NCI-H1694 (cell line): ENCODE measurements at places on chromosomes 6 and 20.
A peak's percentile ranks its signal among the peaks of the same experiment; 100 is the strongest.

DNA sequence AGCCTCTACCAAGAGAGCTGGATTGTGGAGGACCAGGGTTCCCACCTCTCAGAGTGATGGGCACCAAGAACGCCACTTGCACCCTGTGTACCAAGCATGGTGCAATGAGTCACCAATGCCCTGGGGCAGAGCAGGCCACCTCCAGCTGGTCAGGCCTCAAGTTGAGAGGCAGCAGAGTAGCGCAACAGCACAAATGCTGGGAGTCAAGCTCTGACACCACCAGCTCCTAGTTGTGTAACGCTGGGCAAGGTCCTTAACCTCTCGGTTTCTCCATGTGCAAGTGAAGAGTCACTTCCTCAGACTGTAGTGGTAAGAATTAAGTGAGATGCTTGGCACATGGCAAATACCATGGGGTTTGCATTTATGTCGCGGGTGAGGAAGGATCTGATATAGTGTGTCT lies 25.6 kb downstream of the GFOD1 start:
- no peak for DNase-seq

DNA sequence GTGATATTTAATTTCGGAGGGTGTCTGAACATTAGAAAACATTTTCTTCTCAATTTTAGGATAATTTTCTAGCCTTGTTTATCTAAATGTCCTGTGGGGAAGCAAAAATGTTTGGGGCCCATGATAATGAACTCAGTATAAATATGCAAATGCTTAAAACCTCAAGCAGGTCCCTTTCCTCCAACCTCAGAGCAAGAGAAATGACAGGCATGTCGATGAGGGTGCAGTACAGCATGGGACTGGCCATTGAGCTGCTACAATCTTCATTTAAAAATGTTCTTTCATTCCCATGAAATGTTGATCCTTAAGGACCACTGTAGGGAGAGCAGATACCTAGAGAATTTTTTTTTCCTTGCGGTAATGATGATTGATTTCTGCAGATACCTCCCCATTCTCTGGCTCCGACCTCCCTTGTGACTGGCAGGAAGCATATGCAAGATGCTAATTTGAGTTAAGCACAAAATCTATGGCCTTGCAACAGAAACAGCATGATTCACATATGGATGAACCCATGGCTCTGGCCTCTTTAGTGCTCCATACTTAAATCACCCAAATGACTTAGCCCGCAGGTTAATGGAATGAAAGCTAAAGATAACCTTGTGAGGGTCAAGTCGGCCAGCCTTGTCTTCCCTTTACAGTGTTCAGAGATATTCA lies 243.3 kb downstream of the SOX4 start:
- DNase-seq: no peak

GRCh38 chr6:15593798-15594197 lies 69.0 kb downstream of the DTNBP1 start:
- DNase-seq: peak; percentile 5

DNA sequence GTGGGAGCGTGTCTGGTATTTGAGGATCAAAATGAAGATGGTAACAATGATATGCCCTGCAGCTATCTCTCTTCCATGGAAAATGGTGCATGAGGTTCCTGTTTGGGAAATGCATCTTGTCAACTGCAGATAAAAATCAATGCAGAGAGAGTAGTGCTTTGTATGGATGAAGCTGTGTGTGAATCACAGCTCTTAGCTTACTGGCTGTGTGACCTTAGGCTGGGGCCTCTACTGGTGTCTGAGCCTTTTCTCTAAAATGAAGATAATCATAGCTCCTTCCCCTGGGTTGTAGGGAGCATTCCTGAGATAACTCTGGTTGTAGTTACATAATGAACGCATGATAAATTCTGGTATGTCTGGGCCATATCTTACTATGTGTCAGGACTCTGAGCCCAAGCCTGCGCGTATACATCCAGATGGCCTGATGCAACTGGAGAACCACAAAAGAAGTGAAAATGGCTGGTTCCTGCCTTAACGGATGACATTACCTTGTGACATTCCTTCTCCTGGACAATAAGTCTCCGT lies 19.6 kb downstream of the ANGPT4 start:
- DNase-seq: no peak

DNA sequence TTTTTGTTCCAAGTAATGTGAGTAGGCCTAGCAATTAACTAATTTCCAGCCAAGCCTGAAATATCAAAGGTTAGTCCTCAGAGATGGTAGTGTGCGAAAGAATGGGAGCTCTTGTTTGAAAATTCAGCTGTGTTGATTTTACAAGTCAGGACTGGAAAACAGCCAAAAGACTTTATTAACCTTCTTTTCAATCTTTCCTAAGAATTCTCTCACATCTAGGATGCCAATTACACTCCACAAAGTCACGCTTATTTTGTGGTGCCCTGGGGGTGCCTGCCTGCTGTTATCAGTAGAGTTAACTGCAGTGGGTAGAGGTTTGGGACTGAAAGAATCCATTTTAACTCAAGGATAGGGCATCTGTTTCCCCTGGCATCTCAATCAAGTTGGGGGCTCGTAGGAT lies 30.7 kb upstream of the MAP3K4 start:
- no peak for DNase-seq

- no peak for DNase-seq
Observed at GRCh38 chr6:100463630-100464161, 1.0 kb downstream of the SIM1 start.

DNA sequence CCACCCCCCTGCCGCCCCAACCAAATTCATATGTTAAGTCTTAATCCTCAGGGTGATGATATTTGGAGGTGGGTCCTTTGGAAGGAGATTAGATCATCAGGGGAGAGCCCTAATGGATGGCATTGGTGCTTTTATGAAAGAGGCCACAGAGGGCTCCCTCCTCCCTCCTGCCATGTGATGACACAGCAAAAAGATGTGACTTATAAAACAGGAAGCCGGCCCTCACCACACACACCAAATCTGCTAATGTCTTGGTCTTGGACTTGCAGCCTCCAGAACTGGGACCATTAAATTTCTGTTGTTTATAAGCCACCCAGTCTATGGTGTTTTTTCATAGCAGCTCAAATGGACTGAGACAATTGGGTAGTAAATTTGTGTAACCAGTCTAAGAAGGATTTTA lies 176.3 kb downstream of the ADGRG6 start:
- DNase-seq: no peak

DNA sequence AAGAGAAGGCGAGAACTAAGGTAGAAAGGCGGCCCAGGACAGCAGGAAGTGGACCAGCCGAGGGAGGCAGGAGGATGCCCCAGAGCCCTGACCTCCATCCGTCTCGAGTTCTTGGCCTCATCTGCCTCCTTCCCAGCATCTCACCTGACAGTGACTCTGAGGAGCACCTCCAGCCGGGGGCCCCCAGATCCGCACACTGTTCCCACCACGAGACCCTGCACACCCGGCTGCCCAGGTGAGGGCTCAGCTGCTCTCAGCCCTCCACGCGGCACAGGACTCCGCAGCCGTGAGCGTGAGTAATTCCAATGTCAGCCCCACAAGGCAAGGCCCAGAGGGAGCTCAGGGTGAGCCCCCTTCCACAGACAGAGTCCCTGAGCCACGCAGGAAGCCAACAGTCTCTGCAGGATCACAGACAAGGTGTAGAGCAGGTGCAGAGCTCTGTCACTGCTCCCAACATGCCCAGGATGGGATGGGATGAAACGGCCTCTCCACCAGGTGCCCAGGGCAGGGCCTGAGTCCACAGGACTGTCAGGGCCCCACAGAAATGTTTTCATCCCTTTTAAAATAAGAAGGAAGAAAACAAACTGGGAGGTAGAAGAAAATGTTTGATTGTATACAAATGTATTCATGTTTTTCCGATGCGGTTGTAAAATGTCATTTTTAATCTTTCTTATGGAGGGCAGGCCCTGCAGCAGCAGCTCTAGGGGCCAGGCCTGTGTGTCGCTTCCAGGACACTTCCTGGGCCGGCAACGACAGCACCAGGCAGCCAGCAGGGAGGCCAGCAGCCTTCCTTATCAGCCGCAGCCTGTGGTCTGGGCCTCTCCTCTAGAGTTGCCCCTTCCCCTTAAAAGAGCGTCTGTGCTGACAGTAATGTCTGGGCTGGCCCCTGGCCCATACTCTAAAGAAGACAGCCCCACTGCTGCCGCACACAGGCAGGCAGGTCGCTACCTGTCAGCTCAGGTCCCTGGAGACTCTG lies 66.9 kb downstream of the DLL1 start:
- no peak for DNase-seq

GRCh38 chr6:52419809-52420667 lies at the start of gene EFHC1:
TSS of gene EFHC1 (plus strand) at chr6:52420342. CDS start at chr6:52420411, 69 bp downstream.
- peak; percentile 89 for DNase-seq

GRCh38 chr6:100267721-100268123 lies 197.0 kb downstream of the SIM1 start:
- DNase-seq: no peak

GRCh38 chr6:168147205-168147738 lies 68.3 kb upstream of the FRMD1 start:
- DNase-seq: no peak

DNA sequence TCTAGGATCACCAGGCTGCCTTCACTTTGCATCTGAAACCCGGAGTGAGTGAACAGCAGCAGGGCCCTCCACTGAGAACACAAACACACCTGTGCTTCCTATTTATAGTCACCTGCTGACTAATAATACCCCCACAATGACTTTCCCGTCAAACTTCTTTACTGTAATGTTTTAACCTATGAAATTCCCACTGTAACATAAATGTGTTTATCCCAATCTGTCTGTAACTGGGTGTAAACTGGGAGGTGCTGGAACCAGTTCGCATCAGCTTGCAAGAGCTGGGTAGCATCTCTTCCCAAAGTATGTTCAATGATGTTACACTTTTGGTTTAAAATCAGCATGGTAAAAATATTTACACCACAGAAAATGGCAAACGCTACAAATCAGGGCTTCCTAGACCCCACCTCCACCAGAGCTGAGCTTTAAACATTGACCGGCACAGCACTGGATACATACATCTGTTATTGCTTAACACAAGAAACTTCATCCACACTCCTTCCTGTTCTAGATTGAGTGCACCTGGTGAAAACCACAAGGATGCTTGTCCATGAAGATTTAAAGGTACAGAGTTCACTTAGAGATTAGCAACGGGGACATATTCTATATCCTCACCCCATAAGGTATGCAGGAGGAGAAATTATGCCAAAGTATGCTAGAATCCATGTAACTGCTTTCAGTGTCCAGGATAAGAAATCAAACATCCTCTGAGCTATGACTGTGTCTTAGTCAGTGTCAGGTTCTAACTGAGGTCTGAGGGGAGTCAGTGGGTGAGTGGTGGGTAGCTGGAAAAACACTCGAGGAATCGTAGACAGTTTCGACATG lies 79.0 kb downstream of the ALDH8A1 start:
- no peak for DNase-seq

DNA sequence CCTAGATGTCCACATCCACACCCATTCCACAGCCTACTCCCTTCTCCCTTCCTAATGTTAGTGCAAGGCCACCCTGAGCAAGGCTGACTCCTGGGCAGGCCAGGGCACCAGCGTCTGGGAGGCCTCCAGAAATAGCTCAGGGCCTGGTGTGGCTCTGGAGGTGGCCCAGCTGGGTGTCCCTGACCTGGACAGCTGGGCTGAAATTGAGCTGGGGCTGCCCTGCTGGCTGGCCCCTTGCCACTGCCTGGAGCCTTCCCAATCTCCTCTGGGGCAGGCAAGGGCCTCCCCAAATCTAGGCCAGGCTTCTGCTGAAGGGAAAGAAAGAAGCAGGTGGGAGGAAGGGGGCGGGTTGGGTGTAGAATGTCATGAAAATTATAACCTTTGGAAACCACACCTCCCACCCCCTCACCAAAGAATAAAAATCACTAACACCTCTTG lies 2.1 kb downstream of the FAM110A start:
- DNase-seq: no peak

DNA sequence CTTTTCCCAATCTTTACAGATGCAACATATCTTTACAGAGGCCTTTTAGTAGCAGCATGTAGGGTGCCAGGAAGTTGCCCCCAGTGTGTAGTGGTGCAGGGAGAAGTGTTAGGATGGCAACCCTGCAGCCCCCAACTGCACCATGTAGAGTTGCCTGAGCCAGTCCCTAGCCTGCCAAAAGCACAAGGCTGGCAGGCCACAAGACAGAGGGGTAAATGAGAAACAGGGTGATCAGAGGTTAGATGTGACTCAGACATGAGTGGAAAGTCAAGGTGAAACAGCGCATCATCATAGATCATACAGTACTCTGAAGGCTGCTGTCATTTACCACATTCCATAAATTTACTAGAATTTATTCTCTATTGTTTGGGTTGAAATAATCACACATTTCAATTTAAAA lies 467.5 kb downstream of the PRKN start:
- DNase-seq: no peak
